ENCODE measurements at places on chromosomes 4 and X.

- DNase-seq, result no peak
These were observed 131.3 kb downstream of the PJA1 start for GRCh38 chrX:69033936-69034335.

DNA sequence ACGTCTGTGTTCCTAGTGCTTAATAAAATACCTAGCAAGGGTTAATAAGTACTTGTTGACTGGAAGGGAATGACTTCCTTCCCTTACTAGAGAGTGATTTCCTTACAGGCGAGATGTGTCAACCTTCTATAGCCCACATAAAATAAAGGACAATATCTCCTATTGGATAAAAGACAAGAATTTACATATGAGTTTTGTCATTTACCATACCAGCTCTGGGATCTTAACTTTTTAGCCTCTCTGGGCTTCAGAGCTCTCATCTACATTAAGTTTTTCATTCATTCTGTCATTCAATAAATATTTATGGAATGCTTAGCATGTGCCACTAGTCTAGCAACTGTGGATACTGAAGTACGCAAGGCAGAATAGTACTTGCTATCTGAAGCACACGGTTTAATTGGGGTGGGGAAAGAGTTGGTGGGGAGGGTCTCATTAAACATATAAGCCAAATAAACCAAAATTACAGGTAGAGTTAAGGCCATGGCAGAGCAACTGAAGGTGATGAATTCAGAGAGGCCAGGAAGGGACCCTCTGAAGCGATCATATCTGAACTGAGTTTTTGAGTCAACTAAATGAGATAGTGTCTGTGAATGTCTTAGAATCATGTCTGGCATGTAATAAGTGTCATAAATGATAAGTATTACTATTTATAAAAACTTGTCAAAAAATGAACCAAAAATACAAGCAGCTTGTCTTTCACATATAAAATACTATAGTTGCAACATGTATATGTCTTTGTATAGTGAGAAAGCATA, 91.6 kb upstream of the BMP2K start:
- peak; percentile 73 for DNase-seq

- peak; percentile 59 for DNase-seq
These were observed 665 bp downstream of the TIGD2 start for GRCh38 chr4:89111833-89112563.

GRCh38 chrX:72141372-72142004, 9.8 kb upstream of the RTL5 start:
- no peak for DNase-seq

DNA sequence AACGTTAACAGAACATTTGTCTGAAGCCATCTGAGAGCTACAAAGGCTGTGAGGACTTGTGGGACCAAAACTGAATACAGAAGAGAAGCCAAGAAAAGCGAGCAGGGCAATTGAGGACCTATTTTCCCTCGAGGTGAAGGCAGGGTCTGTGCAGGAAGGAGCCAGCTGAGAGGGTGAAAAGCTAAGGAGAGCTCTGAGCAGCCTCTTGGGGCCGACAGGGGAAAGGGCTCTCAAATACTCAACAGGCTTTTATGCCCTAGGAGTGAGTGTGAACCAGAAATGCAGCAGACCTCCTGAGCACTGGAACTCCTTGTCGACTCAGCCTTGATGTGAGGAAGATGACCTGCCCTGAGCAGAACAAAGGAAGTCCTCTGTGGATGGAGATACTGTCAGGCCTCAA, 54.2 kb downstream of the C4orf50 start:
- no peak for DNase-seq

GRCh38 chr4:34486461-34487363, 1757.6 kb downstream of the ARAP2 start:
- no peak for DNase-seq

- DNase-seq, result no peak
These were observed 99.0 kb downstream of the ASB9 start for GRCh38 chrX:15170927-15171326.

- no peak for DNase-seq
These were observed 185.8 kb downstream of the RNF150 start for GRCh38 chr4:140947506-140947905.

DNA sequence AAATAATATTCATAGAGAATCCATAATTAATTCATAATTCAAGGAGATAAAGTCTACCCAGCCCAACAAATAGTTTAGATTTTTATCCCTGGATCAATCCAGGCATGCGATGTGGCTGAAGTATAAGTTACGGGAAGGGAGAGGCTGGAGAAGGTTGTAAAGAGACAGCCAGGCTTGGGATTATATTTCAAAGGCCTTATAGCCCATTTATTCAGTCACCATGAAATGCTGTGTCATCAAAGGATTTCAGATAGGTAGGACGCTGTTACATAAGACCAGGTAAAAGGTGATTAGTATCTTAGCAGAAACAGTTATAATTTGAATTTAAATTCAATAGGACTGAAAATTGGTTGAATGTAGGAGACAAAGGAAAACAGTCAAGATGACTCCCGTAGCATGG, 73.0 kb upstream of the NFKB1 start:
- no peak for DNase-seq

Data from HS-27A (cell line).